ENCODE measurements at places on chromosomes 12 and 14. TPM values are rescaled to one million over a fixed set of nuclear protein-coding genes. Genes with fewer than 3 reads are reported as not detected.

Gene ACACB
- total RNA-seq: 1.4 TPM

Gene TBX5
- total RNA-seq: not detected

Gene MIP
- not detected for total RNA-seq

Gene POTEG
- not detected for total RNA-seq

Gene LRRK2
- total RNA-seq: 0.90 TPM

Gene A2M
- not detected for total RNA-seq

Gene DBX2
- total RNA-seq: not detected

Gene LMNTD1
- total RNA-seq: not detected

Gene DPY19L2
- under 0.01 TPM for total RNA-seq

Gene ANAPC7
- total RNA-seq: 44.4 TPM

Gene GNB3
- total RNA-seq: 0.53 TPM

Gene SERPINA12
- total RNA-seq: not detected

Gene NELL2
- total RNA-seq: not detected

Gene SIX6
- not detected for total RNA-seq

Gene CCDC184
- not detected for total RNA-seq

Gene POU6F1
- total RNA-seq: 0.26 TPM

Gene ACVRL1
- total RNA-seq: under 0.01 TPM
